ENCODE measurements at places on chromosomes 13 and 19.

DNA sequence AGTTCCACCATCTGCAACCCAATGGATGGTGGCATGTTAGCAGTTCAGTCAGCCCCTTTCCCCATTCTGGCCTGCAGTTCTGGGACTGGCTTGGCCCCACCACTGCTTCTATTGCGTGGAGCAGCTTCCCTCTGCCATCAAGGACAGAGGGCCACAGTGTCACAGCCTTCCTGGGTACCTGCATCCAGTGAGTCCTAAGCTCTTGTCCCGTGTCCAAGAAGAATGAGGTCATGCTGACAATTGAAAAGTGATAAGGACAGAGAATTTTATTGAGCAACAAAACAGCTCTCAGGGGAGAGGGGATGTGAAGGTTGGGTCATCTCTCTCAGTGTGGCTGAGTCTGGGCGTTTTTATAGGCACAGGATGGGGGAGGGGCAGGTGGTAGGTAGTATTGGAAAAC is 33.5 kb upstream of the SIN3B start:
- DNase-seq: no peak

DNA sequence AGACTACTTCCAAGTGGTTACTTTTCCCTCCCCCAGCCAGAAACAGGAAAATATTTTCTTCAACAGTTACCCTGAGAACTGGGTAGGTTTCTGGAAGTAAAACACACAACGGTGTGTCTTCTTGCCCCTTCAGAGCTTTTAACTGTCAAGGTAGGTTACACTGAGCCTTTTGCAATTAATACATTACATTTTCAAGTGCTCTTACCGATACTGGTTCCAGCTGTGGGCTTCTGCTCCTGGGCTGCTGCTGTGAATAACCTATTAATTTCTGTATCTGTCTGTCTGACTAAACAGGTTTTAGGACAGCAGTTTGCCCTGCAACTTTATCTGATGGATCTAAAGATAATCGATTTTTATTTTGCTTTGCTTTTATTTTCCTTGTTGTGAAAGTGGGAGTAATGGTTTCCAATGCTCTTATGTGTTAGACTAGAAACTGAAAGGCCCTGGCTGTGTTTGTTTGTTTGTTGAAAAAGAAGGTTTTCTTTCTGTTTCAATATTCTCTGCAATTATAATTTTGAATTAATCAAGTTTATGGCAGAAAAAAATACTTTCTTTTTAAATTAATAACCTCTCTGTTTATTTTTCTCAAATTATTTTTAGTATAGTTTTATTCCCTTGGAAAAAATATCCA is 196.7 kb upstream of the SLITRK6 start:
- DNase-seq: no peak

- DNase-seq: no peak
Observed at GRCh38 chr19:10871711-10872545, 575 bp downstream of the CARM1 start.

DNA sequence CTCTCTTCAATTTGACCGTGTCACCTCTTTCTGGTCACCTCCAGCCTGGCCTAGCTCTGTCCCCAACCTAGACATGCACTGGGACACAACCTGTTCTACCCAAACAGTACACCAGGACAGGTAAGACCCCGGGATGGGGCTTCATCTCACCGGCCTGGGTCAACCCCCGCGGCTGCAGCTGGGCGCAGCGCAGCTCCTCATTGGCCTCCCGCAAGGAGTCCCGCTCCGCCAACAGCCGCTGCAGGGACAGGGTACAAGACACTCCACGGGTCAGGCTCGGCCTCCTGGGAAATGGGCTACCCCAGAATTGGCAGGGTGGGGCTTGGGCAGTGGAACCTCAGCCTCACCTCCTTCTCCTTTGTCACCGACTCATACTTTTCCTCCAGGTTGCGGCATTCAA is 7.7 kb downstream of the HOOK2 start:
- no peak for DNase-seq

GRCh38 chr19:8075158-8076074 is 22.9 kb downstream of the CCL25 start:
- no peak for DNase-seq

GRCh38 chr13:80473695-80474094 is 132.8 kb upstream of the SPRY2 start:
- no peak for DNase-seq

- no peak for DNase-seq
Observed at GRCh38 chr13:112059457-112060281, 7.3 kb upstream of the SOX1 start.

GRCh38 chr19:45099467-45100191 is 6.7 kb downstream of the PPP1R37 start:
- no peak for DNase-seq

GRCh38 chr19:9645472-9645871 is 24.4 kb upstream of the ZNF561 start:
- no peak for DNase-seq

DNA sequence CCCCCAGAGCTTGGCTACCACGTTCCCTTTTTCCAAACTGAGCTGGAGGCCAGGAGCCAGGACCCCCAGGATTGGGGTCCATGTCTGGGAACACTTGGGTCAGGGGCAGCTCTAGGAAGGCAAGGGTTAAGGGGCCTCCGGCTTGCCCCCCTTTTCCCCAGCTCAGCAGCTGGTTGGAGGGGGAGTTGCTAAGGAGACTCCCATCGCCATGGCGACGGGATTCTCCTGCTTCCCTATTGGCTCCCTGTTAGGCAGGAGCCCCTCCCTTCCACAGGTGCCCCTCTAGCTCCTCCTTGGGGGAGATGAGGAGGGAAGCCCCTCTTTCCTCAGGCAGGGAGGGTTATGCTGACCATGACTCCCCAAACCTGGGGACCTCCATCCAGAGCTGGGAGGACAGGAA is 33.9 kb downstream of the PDE4A start:
- no peak for DNase-seq

DNA sequence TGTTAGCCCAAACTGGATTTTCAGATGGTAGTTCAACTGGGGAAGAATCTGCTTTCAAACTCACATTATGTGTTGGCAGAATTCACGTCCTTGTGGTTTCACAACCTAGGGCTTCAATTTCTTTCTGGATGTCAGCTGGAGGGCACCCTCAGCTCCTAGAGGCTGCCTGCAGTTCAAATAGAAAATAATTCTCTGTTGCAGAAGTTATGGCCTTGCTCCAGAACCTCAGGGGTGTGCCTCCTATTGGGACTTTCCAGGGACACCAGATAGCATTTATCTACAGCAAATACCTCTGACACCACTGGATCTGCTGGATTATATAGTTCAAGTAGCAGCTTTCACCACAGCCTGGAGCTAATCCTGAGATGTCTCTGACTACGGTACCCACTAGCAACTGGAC is 11.8 kb upstream of the RB1 start:
- no peak for DNase-seq

- no peak for DNase-seq
Observed at GRCh38 chr13:51839711-51840540, 5.1 kb downstream of the TMEM272 start.

- DNase-seq: no peak
Observed at GRCh38 chr13:30908416-30908980, 2.4 kb downstream of the MEDAG start.

DNA sequence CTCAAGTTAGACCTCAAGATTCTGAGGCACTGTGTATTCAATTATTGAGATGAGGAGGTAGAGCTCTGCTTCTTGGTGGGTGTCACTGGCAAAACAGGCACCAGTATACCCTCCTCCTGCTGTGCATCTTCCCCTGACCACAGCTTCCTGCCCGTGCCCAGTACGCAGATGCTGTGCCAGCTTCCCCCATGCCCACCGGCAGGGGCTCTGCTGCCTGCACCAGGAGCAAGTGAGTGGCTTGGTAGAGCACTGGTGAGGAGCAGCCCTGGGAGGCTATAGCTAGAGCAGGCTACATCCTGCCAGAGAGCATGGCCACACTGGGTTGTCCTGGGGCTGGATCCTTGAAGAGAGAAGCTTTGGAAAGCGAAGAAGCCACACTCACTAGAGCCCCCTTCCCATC is 21.0 kb upstream of the RNF17 start:
- no peak for DNase-seq

DNA sequence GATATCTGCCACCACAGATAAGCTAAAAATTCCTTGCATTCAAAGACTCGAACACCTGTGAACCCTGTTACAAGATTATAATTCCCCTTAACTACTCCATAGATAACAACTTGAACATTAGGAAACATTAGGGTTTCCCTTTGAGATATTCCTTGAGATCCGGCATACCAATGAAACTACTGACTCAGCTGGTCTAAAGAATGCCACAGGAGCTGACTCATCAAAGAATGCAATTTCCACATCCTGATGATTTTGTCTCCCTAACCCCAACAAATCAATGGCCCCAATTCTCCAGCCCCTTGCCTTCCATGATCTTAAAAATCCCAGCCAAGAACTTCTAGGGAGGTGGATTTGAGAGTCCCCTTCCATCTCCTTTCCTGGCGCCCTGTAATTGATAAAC is 35.6 kb upstream of the ZNF599 start:
- no peak for DNase-seq

DNA sequence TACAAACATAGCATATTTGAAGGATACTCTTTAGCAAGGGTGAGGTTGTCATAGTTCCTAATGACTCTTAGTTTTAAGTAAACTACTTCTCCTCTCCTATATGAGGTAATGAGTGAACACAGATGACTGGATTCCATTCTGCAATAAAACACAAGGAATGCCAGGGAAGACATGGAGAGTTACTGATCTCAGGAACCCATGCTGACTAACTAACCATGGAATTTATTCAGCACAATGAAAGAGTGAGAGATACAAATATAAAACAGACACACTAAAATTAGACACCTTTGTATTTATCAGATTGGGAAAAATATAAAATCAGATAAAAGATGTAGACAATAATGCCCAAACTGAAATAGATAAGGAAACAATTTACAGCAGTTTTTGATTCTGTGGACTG is 1525.9 kb upstream of the SLC10A2 start:
- no peak for DNase-seq
